T-helper 1 cell (primary cell): ENCODE measurements at places on chromosomes 4 and X.
A peak's percentile ranks its signal among the peaks of the same experiment; 100 is the strongest.

- no peak for DNase-seq
Observed at GRCh38 chr4:76459291-76459723, 24.3 kb downstream of the SHROOM3 start.

GRCh38 chrX:95754411-95754810, 930.2 kb upstream of the DIAPH2 start:
- DNase-seq = no peak

- DNase-seq = no peak
Observed at GRCh38 chr4:6524436-6524835, 50.6 kb upstream of the MAN2B2 start.

DNA sequence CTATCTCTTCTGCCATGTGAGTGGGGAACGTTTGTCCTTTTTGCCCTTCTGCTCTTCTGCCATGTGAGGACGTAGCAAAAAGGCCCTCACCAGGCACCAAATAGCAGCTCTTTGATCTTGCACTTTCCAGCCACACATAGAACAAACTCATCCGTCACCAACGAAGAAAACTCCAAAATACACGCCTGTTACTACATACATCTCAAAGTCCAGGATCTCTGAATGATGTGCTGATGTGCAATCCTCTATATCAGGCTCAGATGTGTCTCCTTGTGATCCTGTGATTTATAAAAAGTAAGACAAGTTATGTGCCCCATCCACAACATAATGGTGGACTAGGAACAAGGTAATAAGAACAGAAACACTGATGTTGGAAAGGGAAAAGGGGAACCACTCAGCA, 9.8 kb upstream of the TAB3 start:
- no peak for DNase-seq

- DNase-seq = no peak
Observed at GRCh38 chr4:158895797-158896576, 127.2 kb downstream of the FNIP2 start.

DNA sequence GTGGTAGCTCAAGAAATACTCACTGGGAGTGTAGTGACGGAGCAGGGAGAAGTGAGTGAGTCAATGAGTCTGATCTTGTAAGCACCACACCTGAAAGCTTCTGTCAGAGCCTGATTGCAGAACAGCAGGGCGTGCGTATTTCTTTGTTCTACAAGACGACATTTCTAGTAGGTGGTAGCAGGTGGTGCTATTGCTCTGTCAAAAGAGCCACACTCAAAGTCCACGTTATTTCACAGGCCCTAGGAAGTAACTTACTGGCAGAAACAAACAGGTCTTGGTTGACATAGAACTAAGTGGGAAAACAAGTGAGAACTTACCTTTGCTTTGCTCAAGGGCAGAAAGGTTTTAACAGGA, 46.4 kb upstream of the SPRY1 start:
- no peak for DNase-seq

- DNase-seq = peak; percentile 39
Observed at GRCh38 chrX:40104985-40105834, 7.5 kb upstream of the BCOR start.

GRCh38 chr4:139642364-139642763, 23.3 kb upstream of the MGST2 start:
- no peak for DNase-seq

GRCh38 chr4:89837993-89838390, 1.0 kb upstream of the SNCA start:
- no peak for DNase-seq

DNA sequence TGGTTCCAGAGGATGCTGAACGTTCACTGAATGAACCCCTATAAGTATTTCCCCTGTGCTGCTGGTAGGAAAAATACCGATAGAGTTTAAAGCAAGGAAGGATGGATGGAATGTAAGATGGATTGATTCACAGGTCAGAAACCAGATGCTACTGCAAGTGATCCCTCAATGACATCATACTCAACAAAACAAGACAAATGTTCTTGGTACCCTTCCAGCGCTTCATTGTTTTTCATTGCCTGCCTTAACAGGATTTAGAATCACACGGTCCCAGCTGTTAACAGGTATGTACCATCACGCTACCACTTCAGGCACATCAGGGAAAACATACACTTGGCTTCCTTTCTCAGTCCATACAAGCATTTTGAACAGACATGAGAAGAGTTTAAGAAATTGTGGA, 118.1 kb upstream of the TLR3 start:
- no peak for DNase-seq

DNA sequence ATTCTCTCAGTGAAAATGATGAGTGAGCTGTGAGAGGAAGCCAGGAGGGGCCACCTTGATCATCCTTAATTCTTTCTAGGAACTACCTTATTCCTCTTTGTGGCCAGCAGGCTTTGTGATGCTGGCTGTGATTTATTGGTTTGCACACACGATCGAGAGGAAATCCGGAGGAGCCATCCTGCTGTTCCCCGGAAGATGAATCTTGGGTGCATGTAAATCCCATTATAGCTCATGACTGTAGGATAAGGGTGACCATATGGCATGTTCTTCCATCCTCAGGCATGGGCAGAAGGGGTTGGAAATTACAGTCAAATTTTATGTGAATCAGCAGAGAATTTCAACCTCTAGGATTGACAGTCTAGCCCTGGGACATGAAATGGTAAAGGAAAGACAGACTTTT, 254.5 kb downstream of the UNC5C start:
- DNase-seq = no peak

DNA sequence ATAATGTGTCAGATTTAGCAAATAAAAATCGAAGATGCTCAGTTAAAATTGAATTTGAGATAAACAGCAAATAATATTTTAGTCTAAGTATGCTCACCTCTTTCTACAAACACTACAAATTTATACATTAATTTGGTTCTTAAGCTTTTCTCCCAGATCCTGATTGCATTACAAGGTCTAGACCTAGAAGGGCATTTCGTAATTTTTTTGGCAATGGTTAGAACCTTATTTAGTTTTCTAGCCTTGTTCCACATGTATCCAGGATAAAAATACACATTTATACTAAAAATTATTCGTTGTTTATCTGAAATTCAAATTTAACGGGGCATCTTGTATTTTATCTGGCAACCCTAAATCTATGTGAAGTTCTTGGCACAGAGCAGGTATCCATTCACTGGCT, 2.5 kb upstream of the CDKL5 start:
- no peak for DNase-seq

DNA sequence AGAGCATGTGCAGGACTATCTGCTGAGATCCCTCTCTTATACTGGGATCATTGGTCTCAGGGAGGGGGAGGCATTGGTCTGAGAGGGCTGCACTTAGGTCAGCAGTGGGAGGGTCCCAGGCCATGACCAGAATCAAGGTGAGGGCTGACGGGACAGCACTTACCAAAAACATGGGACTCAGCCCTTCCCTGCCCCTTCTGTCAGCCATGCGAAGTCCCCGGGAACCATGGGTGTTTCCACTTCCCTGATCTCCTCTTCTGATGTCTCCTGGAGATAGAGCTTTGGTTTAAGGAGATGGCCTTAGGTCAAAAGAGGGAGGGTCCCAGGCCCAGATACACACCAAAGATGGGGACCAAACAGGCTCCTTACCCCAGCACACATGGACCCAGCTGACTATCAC, 12.9 kb upstream of the HSFX1 start:
- no peak for DNase-seq

- no peak for DNase-seq
Observed at GRCh38 chr4:3317656-3318211, 24.9 kb downstream of the RGS12 start.

DNA sequence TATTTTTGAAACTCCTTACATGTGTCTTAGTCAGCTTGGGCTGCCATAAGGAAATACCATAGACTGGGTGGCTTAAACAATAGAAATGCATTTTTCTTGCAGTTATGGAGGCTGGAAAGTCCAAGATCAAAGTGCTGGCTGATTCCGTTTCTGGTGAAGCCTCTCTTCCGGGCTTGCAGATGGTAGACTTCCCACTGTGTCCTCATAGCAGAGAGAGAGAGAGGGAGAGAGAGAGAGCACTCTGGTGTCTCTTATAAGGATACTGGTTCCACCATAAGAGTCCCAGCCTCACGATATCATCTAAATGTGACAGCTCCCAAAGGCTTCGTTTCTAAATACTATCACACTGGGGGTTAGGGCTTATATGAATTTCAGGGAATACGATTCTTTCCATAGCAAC, 39.7 kb downstream of the ENPEP start:
- no peak for DNase-seq

GRCh38 chrX:121114691-121115090, 67.3 kb downstream of the GLUD2 start:
- no peak for DNase-seq

- no peak for DNase-seq
Observed at GRCh38 chr4:189815404-189816192, 125.1 kb upstream of the FRG1 start.

DNA sequence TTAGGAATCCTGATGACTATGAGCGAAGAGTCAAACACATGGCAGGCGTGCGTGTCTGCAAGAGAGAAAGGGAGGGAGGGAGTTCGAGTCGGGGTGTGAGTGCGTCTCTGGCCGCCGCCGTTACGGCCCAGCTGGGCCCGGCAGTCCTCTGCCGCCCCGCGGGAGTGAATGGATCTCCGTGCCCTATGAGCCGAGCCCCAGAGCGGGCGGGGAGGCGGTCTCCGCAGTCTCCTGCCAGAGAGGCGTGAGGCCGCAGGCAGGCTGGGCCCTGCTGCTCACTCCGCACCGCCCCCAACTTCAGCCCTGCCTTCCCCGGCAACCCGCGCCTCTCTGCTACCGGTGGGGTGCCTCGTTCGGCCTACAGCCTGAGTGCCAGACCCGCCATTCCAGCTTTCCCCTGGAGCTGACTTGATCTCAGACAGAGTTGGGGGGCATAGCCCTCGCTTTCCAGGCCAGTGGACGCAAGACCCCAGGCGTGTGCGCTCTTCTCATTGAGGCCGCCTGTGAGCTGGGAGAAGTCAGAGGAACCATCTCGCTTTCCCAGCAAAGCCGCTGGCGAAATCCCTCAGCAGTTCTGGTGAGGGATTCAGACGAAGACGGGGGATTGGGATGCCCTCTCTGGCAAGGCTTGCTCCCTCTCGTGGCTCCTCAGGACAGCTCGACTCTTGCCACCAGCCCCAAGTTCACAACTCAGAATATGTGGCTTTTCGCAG, 1.4 kb downstream of the SLC16A2 start:
- no peak for DNase-seq

- no peak for DNase-seq
Observed at GRCh38 chr4:182416067-182416466, 172.9 kb downstream of the TENM3 start.

DNA sequence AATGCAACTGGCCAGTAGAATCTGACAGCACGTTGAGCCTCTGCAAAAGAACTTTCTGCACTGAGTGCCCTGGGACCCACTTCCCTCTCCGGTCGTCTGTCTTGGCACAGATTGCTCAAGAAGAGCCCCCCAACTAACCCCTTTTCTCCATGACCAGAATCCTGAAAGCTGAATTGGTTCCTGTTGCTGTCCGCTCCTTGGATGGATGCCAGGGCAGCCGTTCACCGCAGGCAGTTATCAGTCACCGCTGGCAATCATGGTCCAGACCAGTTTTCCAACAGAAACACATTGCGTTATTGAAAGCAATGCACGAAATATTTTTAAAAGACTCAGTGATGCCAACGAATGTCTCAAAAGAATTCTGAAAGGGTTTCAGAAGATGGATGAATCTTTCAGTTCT, 733.7 kb upstream of the FRG1 start:
- no peak for DNase-seq

- no peak for DNase-seq
Observed at GRCh38 chr4:38614231-38614630, 49.8 kb upstream of the KLF3 start.

DNA sequence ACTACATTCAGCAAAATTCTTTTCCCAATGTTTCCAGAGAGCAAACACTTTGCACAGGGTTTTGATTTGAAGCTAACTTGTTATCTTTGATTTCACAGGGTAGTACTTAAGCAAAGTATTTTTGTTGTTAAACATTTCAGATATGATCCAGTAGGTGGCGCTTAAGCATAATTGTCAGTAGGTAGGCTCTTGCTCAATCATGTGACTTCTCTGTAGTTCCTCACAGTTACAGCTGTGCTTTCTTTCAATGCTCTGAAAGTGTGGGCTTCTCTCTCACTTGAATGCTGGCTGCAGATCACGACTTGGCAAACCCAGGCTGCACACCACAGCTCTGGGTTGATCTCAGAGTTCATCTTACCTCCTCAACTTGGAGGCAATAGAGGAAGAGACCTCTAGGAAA, 1016.5 kb downstream of the SH3BGRL start:
- DNase-seq = no peak

DNA sequence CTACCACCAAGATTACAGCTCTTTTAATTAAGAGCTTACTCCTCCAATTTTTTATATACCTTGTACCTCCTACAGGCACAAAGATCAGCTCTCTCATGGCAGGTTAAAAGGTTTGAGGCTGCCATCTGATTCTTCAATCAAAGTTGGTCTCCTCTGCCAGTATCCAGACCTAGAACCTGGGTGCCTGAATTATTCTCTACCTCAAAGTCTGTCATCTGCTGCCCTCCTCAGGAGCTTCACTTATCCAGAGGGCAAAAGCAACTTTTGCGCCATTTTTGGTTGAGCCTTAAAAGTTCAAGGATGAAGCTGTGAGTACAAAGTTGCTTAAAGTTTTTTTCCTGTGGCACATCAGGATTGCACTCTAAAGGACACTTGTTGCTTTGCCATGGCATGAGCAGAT, 343.7 kb upstream of the PPP1R2C start:
- DNase-seq = peak; percentile 8

DNA sequence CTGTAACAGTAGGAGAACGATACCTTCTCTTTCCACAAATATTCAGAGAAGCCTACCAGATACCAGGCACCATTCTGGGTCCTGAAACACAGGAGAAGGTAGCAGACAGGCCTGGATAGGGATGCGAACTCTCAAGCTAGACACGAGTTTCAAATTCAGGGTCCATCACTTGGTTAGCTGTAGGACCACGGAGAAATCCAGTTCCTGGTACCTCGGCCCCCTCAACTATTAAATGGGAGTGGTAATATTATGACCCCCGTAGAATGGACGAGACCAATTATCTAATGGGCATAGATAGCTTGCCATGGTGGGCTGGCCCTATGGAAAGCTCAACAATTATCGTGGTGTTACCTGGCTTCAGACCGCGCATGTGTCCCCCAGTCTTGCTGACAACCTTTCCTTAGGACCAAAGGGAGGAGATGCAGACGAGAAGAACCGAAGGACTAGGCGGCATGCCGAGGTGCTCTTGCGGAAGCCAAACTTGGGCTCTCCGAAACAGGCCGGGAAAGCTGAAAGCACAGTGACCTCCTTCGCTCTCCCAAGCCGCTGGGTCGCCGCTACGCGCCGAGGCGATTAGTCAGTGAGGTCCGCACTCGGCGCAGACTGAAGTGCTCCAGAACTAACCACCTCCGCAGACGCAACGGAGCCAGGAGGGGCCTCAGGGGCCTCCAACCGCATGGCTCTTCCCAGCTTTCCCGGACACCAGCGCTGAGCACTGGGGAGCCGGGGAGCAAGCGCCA, 19.6 kb downstream of the NKX3-2 start:
- no peak for DNase-seq

DNA sequence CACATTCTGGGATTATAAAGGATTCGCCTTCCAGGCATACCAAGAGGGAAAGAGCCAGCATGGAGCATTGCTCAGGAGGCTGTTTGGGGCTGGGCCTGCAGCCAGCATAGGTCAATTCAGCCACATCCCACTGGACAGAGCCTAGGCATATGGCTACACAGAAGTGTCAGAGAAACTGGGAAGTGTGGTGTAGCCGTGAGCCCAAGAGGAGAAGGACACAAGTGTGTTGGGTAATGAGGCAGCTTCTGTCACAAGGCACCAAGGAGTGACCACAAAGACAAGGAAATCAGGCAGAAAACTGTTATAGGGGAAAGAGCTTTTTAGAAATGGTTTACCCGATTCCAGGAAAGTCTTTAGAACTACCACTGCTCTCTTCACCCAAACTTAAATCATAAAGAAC, 178.6 kb upstream of the TBL1X start:
- no peak for DNase-seq

- no peak for DNase-seq
Observed at GRCh38 chrX:94492541-94492940, 818.5 kb downstream of the FAM133A start.
